Activated CD4-positive, alpha-beta T cell treated with anti-CD3 and anti-CD28 coated beads for 1 hour (primary cell): ENCODE measurements at places on chromosomes 7 and 10.

GRCh38 chr10:78464856-78465267 is 431.2 kb downstream of the RPS24 start:
- no peak for DNase-seq

- DNase-seq: no peak
These were observed 142.4 kb upstream of the BMPER start for GRCh38 chr7:33762911-33763306.

DNA sequence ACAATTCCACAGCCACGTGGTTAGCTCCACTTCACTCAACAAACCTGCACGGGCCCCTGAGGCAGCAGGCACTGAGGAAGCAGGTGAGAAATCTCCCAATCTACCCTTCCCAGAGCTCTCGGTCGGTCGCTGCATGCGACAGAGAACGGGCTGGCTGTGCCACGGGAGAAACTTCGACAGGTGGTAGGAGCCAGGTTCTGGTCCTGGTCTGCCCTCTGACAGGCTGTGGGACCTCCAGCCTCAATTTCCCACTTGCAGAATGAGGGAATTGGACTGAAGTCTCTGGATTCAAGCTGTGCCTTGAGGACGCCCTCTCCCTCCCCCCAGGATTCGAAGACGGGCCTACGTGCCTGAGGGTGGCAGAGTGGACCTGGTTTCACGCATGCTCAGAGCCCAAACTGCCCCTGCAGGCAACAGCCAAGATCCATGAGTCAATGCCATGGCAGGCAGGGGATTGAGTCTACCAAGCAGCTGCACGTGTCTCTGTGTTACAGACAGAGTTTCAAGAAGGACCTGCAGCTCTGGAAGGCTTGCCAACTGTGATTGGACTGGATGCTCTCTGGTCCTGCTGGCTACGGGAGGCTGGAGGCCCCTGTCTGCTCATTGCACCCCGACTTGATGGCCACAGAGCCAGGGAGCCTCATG is 215.0 kb downstream of the USP6NL start:
- no peak for DNase-seq

DNA sequence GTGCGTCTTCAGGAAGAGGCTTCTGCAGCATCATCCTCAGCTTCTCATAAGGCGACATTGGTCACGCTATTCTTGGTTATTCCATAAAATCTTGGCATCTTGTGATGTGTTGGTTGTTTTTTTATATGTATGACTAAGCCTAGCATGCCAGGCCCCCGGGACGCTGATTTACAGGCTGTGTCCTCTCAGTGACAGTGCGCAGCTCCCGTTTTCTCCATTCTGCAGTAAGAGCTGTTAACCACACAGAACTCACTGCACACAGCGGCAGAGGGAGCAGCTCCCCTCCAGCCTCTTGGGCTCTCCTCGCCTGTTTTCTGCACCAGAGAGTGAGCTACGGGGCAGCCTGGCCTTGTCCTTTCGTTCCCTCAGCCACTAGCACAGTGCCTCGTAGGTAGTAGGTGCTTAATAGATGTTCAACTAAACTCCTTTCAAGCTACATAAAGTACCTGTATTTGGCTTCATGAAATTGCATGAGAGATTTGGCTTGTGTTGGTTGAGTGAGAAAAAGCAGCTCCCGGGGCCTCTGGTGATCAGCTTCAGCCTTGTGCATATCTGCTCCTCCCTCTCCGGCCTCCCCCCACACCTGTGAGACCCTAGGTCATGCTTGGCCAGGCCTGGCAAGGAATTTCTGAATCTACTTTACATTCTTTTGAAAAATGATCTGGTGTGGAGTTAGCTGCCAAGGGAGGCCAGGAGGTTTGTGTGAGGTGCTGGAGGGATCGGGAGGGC is 116.2 kb downstream of the WDR37 start:
- no peak for DNase-seq

DNA sequence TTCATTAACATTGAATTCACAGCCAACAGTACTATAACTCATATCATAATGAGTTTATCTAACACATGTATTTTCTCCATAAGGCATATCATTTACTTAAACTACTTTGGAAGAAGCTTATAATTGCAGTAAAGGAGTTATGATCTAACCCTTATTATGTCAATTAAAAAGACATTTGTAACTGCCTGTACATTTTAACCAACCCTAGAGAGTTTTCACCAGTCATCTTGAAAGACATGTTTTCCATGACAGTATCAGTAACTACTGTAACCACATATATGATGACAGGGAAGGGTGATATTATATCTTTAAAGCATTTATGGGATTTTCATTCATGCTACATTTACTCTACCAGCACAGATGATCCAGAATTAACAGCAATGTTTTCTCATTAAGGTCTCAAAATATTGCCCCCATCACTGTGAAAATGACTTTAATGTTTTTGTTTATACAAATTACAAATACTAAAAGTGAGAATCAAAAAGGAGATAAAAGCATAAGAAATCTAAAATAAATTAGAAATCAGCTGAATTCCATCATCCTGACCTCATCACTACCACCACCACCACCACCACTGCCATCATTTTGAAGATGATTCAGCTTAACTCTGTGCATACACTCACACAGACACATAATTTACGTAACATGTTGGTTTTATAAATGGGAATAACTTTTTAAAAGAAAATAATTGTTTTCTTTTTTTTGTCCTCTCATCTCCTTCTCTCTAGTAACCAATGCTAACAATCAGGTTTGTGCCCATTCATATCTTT is 53.6 kb downstream of the MKLN1 start:
- DNase-seq: no peak

DNA sequence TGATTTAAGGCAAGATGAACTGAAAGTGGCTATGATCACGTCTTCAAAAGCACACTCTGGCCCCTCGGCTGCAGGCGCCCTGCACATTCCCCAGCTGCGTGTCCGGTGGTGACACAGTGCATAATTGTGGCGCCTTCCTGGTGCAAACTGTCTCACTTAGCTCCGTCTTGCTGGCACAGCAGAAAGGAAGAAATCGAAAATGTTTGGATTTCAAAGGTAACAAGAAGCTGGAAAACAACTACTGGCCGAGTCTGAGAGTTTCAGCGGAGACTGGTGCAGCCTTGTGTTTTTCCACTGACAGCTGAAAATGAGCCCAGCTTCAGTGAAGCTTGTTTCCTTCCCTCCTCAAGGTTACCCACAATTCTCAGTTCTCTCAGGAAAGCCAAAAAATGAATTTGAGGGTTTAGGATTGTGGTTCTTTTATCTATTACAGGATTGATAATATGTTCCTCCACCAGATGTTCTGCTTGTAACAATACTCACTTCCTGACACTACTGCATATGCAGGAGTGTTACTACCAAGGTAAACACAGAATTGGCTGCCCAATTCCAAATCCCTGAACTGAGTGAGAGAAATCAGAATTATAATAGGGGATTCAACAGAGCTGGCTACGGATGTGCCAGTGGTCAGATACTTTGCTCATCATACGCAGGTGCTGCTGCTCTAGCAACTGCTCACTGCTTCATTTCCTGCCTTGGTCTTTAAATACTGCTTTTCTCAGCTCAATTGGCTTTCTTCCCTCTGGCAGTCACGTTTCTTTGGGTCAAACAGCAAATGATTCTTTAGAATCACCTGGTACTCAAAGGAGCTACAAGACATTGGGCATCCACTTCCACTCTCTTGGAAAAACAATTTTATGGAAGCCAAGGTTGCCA is 63.7 kb downstream of the TRUB1 start:
- no peak for DNase-seq

DNA sequence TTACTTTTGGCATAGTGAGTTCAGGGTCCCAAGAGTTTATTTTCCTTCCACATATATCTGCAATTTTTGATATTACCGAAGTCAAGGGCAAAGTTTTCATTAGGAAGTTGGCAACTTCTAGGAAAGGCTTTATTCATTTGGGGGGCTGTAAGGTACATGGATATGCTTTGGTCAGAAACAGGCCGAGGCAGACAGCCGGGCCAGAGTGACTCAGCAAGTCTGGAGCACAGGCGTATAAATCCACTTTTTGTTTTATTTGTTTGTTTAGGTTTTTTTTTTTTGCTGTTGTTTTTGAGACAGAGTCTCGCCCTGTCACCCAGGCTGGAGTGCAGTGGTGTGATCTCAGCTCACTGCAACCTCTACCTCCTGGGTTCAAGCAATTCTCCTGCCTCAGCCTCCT is 3.7 kb downstream of the ZNF680 start:
- DNase-seq: no peak

DNA sequence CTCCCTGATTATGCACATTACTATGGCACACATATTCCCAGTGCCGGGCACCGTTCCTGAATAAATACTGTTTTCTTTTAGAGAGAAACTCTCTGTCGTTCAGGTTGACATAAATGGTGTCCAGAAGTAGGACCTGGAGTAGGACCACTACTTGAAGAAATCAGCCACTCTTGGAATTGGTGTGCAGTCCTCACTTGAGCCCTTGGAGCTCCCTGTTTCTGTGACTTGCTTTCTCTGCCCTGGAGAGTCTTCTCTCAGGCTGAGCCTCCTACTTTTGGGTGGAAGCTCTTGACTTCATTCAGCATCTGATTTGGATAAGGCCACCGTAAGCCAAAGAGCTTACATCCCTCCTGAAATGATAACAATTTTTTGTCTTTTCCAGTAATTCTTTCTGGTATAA is 29.7 kb upstream of the ANTXRL start:
- DNase-seq: no peak

DNA sequence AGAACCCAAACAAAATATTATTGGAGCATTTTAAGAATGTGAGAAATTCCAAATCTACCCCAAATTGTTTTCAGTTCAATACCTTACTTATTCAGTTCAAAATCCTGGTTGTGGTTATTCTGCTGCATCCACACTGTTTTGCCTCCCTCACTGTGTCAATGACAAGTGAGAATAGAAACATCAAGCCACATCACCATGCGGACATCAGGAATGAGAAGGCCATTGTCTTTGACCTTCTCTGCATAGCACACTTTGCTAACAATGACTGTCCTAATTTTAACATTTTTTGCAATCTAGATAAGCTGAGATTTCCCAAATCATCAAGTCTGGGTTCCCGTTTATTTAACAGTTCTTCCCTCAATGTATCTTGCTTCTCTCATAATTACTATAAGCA is 93.7 kb downstream of the ELAPOR2 start:
- DNase-seq: no peak

DNA sequence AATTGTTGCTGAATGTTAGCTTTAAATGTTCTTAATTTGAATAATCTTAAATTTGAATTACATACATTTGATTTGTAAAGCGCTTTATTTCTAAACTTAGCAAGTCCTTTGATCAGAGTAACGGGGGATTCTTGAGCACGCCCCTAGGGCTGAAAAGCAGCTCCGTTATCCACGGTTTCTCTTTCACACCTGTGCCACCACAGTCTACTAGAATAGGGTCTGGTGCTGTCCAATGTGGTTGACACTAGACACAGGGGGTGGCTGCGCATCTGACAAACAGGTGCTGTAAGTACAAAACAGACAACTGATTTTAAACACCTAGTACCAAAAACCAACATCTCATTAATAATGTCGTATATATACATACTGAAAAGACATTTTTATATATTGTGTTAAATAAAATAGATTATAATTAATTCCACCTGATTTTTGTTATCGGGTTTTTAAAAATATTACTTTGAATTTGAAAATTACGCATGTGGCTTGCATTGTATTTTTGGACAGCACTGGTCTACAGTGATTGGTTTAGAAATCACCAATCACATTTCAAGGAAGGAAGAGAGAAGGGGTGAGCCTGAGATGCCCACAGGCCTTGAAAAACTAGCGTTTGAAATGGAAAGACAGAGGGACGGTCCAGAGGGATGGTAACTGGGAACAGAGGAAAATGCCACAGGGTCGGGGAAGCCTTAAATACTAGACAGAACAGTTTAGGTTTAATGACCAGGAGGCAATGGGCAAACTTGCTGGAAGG is 7.3 kb downstream of the SEPHS1 start:
- no peak for DNase-seq

DNA sequence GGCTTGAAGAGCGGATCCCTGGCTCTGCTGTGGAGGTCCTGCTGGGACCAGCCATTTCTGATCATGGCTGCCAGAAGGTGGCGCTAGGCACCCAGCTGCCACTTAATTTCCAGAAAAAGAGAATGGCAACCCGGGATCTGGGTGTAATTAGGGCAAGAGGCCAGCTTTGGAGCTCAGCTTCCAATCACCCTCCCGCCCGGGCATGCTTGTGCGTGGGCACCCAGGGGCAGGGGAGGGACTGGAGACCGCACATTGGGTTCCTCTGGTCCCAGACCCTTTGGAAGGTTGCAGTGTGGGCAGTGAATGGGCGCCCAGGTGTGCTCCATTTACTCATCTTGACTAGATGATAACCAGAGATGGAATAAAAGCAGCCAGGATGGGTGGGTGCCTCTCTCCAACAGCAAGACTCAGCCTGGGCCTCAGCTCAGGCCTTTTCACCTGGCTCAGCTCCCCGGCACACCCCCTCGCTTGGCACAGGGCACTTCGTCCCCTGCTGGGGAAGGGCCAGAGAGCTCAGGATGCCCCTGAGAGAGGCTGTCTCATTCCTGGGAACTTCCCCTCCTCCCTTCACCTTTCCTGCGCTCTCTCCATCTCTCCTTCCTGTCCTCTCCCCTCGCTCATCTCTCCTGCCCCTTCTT is 14.7 kb downstream of the FAM241B start:
- no peak for DNase-seq

- DNase-seq: no peak
These were observed 211.0 kb upstream of the SH2B2 start for GRCh38 chr7:102075553-102076135.

DNA sequence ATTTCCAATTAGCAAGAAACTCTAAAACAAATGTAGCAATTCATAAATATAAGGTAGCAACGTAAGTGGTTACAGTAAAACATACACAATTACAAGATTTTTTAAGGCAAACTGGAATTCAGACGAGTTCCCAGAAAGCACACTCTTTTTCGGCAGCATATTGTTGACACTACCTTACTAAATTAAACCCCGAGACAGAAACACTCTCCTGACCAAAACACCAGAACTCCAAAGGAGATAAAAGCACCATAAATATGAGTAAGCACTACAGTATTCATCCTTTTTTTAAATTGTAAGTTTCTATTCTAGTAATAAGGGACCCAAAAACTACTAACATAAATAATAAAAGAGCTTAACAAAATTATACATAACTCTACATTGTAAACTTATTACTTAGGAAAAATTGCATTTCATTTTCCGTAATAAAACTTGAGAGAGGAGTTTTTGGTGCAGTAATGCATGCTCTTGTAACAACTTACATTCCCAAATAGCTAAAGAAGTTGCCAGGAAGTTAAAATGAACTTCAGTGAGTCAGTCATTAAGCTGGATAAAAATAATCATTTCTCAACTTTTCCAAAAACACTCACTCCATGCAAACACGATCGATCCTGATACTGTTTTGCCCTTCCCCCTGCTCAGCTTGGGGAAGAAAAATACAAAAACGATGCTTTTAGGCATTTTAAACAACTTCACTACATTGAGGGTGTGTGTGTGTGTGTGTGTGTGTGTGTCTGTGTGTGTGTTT is 2.0 kb downstream of the PIP4K2A start:
- no peak for DNase-seq

GRCh38 chr10:45586028-45586824 is 86.3 kb downstream of the ZFAND4 start:
- DNase-seq: no peak

- no peak for DNase-seq
These were observed 25.2 kb downstream of the AOC1 start for GRCh38 chr7:150877536-150877935.
